NCI-H1694 (cell line): ENCODE measurements at places on chromosomes 11 and 22.
A peak's percentile ranks its signal among the peaks of the same experiment; 100 is the strongest.

GRCh38 chr22:38317995-38318715 lies 922 bp upstream of the CSNK1E start:
- no peak for DNase-seq

DNA sequence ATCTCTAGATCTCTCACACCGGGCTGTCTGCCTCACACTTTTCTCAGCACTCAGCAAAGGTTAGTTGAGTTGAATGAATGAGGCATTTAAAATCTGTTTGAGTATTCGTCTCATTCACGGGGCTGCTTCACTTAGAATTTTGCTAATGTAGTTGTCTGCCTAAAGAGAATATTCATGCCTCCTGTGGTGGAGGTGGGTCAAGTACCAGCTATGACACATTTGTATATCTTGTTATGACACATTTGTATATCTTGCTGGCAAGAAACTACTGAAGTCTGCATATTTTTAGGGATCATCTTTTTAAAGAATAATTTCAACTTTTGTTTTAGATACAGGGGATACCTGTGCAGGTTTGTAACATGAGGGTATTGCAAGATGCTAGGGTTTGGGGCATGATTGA lies 43.1 kb downstream of the LDLRAD3 start:
- no peak for DNase-seq

DNA sequence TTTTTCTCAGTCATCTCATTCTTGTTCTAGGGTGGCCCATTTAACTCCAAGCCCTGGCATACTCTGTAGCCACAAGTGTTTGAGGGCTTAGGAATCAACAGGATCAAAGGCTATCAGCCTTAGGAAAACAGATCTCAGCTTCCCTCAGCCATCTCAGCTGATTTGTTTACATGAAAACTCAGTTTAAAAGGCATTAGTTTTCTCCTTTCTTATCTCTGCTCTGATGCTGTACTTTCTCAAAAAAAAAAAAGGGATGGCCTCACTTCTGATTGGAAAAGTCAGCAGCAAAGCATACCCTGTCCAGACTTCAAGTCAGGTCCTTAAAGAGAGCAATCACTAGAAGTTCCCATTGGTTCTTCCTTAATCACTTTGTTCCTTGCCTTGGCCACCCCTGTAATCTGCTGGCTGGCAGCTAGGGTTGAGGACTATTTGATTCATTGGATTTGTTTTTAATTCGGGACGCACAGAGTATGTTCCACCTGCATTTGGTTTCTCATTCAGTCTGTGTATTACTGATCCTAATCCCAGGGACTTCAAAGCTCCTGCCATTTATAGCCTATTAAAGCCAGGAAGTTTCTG lies 102.8 kb downstream of the EXT2 start:
- no peak for DNase-seq

GRCh38 chr11:102453302-102453695 lies 734 bp upstream of the TMEM123 start:
- no peak for DNase-seq

GRCh38 chr22:43852573-43853327 lies 9.6 kb downstream of the SULT4A1 start:
- no peak for DNase-seq

GRCh38 chr11:93512073-93512475 lies 31.1 kb downstream of the SMCO4 start:
- no peak for DNase-seq

DNA sequence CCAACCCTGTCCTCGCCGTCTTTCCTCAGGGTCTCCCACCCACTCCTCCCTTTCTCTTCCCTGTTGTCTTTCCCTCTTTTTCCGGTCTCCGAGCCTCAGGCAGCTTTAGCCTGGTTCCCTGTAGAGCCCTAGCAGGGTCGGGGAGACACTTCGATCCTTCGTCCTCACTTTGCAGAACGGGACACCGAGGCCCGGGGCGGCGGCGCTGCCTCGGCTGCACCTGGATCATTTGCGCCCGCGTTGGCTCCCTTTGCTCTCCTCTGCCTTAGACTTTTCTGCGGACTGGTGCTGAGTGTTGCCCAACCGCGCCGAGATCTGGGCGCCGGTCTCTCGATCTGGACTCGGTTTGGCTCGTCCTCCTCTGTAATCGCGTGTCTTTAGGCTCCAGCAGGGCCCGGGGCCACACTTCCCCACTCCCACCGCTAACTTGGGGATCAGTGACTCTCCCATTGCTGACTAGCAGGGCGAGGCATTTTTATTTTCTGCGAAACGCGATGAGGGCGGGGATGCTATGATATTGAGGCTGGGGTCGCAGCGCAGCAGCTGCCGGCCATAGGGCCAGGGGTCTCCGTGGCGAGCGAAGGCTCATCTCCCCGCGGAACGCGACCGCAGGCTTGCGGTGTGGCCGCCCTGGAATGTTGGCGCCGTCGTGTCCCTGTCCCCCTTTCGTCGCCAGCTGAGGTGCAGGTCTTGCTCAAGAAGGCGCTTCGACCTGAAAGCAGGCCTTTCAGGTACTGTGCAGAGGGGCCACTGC lies 1.6 kb upstream of the E2F8 start:
- DNase-seq: no peak

GRCh38 chr22:47084226-47084625 lies 321.8 kb downstream of the TBC1D22A start:
- no peak for DNase-seq

DNA sequence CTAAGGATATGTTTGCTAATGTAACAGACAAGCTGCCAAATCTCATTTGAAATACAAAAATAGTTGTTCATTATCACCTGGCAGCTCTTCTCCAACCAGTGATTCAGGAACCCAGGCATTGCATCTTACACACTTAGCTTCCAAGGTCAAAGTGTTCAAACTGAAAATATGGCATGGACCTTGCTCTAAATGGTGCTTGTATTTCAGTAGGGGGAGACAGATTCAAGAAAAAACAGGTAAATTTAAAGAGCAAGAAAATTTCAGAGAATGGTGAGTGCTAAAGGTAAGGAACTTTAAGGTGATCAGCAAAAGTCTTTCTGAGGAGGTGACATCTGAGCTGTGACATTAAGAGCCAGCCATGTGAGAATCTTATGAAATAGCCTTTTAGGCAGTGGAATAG lies 82.8 kb upstream of the E2F8 start:
- no peak for DNase-seq

DNA sequence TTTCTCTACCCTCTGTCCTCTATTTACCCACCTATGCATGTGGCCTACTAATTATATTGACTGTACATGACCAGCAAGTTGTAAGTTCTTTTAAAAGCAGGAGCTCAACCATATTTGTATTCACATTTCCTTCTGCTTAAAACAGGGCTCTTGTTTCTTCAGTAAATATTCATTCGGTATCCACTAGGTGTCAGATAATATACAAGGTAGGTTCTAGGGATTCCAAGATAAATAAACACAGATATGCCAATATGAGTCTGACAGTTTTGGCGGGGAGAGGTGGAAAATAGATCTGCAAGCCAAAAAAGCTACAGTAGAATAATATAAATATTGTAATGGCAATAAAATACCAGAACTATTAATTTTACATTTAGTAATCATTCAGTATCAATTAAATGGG lies 15.3 kb upstream of the RAB30 start:
- DNase-seq: peak; percentile 23
